Right ventricle myocardium superior (tissue), 1 donor: ENCODE measurements at places on chromosomes 7 and 10. TPM values are rescaled to one million over a fixed set of nuclear protein-coding genes. Genes with fewer than 3 reads are reported as not detected.

DNA sequence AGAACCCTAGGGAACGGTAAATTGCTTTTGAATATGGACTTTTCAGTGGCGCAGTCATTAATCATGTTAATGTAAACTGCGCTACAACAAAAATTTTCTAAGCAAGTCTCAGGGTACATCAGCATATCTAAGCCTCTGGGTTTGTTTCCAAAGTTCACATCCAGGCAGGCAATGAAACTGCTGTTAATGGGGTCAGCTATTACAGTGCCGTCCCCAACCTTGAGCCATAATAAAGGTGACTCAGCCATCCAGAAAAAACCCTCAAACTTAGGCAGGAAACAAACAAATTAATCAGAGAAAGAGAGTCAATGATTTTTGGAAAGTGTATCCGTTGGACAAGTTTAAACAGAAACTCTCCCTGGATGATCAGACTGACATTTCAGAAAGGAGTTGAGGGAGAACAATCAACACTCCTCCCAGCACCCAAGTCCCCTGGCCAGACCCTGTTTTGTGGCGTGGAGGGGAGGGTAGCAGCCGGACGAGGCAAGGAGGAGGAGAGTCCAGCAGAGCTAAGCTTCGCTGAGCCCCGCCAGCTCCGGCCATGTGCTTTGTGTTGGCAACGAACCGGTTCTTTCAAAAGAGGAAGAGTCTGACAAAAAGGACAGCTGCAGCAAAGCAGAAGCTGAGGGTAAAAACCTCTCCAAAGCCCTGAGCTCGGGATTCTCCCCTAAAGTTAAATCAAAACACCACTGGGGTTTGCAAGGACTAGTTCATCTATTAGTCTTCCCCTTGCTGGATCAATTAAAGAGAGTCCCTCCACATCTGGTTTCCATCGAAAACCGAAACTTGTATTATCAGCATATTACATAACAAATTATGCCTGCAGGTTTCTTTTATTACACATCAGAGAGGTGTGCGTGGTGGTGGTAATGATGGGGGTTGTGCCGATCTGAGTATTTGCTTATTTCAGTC, 3.6 kb downstream of the FAM53B start:
- peak; percentile 83 for DNase-seq

DNA sequence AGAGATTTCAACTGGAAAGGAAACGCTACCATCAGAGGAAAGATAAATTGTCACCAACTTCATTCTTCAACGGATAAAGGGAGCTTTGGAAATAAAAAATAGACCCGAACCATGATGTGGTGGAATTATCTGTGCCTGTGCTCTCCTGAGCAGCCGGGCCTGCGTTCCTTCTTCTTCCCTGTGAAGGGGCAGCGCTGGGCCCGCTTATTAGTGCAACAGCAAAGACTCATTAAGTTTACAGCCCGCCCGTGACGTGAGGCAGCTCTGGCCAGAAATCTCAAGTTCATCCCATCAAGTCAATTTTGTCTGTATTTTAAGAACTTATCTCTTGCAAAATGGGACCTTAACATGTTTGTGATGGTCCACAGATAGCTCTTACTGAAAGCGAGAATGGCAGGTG, 193.7 kb downstream of the ADARB2 start:
- no peak for DNase-seq

DNA sequence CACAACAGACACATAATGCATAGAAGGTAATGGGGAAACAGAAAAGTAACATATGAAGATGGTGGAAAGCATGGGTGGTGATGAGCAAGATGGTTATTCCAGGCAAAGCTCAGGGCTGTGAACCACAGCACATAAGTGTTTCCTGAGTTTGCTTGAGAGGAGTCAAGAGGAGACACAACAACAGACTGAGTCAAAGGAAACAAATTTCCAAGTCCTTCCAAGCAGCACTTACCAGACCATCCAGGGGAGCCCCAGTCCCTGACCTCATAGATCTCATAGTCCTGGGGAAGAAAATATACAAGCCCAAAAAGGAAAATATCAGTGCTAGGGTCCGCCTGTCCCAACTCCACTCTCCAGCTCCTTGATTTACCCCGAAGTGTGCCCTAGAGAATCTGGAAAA, 216.6 kb upstream of the FZD1 start:
- no peak for DNase-seq

GRCh38 chr10:48899781-48900180, 39.9 kb downstream of the LRRC18 start:
- no peak for DNase-seq

DNA sequence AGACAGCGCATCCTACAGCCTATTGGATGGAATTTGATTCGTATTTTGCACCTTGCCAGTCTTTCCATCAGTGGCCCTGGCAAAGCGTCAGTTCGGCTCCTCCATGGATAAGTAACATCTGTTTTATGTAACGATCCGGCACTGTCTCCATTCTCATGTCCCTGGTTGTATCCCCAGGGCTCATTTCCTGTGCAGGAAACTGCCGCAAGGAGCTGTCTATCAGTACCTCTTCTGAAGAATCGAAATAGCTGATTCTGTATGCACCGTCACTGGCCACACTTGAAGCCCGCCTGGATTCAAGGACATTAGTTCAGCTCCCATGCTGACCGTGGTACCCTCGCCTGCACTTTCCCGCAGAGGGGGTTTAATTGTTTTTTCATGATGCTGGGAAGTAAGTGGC, 53.1 kb upstream of the NPS start:
- no peak for DNase-seq

DNA sequence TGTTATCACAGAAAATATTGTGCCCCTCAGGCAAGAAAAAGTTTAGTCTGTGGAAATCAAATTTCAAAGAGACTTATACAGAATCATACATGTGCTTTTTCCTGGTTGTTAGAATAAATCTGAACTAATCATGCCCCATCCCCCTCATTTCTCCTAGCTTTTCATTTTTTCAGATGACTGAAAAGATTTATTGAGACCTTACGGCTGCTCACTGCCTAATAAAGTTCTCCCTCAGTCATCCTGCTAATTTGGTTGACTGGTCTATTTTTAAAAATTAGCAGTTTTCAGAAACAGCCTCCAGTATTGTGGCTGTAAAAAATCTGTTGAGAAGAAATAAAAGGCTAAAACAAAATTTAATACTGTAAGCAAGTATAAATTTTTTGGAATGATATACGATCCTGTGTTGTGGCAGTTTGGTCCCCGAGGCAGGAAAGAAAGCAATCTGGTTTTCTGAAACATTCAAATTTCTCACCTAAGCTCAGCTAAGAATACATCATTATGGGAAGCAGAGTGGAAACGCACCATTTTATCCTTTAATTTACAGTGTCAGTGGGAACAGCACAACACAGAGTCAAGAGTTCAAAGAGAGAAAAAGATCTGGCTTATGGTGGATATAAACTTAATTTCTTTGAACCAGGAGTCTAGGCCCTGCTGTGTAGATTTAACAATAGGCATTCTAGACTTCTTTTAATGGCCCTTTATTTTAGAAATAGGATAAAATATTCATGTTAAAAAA, 144.4 kb downstream of the KCND2 start:
- no peak for DNase-seq

DNA sequence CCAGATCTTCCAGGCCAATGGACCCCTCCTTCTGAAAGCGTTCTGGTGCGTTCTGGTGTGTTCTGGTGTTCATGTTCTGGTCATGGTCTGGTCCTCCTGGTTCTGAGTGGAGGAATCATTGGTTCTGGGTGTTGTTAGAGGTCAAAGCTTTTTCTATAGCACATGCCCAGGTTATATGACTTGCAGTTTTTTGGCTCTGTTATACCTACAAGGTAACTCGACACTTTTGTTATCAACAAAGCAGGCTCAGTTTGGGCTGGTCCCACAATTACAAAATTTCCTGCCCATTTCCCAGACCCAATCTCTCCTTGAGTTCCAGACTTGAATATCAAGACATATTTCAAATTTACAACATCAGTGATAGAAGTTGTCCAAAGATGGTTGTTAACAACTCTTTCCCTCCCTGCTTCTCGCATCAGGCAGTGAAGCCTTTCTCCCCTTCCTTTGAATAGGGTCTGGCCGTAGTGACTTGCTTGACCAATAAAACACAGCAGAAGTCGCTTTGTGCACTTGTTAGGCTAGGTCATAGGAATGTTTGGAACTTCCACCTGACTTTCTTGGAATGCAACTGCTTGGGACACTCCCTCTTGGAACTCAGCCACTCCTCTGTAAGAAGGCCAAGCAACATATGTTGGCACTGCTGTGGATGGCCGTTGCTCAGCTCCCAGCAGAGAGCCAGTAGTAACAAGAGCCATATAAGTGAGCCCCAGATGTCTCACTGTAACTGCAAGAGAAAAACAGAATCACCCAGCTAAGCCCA, 83.1 kb upstream of the STEAP1B start:
- no peak for DNase-seq

DNA sequence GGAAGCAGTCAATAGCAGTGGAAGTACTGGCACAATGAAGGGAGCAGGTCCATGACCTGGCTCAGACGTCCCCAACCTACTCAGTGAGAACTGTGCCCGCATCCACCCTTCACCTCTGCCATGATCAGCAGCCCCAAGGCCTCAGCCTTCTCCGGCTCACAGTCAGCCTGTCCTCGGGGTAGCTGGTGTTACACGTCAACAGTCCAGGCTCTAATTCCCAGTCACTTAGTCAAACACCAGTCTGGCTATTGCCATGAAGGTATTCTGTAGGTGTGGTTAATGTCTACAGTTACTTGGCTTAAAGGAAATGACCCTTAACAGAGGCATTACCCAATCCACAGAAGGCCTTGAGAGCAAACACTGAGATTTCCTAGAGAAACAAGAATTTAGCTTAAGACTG, 49.1 kb downstream of the GRB10 start:
- DNase-seq: no peak

DNA sequence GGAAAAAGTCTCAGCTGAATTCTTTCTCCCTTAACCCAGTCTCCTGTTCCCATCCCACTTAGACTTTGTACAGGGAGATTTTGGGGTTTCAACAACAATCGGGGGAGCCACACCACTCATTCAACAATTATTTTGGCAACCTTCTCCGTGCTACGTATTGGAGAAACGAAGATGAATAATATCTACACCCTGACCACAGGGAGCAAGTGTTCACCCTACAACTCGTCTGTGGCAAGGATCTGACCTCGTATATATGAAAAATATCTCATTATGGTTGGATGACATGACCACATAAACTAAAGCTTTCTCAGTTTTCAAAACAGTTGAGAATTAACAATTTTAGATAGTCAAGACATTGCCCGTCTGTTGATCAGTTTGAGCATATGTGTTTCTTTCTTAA, 302.1 kb downstream of the CACNA2D1 start:
- DNase-seq: no peak

DNA sequence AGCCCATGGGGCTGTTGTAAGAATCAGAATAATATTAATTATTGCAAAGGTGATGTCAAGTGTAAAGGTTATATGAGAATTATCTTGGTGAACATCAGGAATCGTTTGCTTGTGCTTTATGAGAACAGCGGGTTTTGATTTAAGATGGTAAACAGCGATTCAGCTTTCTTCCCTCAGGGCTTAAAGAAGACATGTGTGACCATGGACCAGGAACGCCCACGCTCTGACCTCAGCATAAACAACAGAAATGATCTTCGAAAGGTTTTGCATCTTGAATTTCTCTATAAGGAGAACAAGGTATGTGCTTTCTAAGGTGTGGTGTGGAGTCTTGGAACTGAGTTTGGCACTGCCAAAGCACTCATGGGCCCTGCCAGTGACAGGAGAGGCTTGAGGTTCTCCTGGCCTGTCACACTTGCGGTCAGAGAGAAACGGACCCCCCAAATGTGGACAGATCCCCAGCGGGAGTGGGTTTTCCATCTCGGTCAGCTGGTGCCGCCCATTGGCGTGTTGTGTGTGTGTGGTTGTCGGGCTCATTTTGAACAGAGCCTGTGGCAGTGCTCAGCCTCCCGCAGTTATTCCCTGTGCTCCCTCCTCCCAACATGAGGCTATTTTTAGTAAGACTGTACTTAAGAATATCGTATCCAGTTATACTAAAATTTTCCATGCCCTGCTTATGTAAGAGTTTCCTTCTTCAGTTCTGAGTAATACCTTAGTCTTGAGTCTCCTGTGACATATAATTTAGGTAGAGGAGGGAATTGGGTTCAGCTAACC, 7.2 kb downstream of the MINDY4 start:
- DNase-seq: no peak

The LRRN3 gene
- 14.8 TPM for total RNA-seq

The GIMAP8 gene
- total RNA-seq: 14.4 TPM
